Activated CD4-positive, alpha-beta T cell treated with anti-CD3 and anti-CD28 coated beads for 36 hours (primary cell): ENCODE measurements at places on chromosomes 7 and 10. TPM values are rescaled to one million over a fixed set of nuclear protein-coding genes. Genes with fewer than 3 reads are reported as not detected.
A peak's percentile ranks its signal among the peaks of the same experiment; 100 is the strongest.

OR2A5 gene
- not detected for total RNA-seq

OPN1SW gene
- not detected for total RNA-seq

DNA sequence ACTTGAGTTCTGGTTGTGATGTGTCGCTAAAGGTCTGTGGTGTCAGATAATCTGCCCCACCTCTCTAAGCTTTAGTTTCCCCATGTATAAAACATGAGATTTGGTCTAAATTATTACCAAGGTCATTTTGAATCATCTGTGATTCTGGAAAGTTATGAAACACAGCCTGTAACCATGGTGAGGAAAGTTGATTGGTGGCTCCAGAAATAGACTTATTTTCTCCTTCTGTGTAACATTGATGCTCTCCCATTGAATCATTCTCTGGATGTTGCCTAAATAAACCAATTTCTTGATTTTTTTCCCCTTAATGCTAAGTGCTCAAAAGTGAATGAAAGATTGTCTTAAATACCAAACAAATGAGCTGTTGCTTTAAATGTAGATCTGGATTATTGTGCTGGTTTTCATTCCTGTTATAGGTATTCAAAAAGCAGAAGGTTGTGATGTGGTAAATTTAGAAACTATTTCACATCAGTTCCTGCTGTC is 30.0 kb upstream of the PCGF5 start:
- H3K36me3 ChIP-seq, result peaks cover 15% of the 10 kb centered on the region
- no peak overlapping the region for H3K4me3 ChIP-seq
- DNase-seq, result no peak
- peaks cover 77% of the 10 kb centered on the region for H3K4me1 ChIP-seq
- no peaks in the 10 kb centered on the region for H3K27me3 ChIP-seq

DNA sequence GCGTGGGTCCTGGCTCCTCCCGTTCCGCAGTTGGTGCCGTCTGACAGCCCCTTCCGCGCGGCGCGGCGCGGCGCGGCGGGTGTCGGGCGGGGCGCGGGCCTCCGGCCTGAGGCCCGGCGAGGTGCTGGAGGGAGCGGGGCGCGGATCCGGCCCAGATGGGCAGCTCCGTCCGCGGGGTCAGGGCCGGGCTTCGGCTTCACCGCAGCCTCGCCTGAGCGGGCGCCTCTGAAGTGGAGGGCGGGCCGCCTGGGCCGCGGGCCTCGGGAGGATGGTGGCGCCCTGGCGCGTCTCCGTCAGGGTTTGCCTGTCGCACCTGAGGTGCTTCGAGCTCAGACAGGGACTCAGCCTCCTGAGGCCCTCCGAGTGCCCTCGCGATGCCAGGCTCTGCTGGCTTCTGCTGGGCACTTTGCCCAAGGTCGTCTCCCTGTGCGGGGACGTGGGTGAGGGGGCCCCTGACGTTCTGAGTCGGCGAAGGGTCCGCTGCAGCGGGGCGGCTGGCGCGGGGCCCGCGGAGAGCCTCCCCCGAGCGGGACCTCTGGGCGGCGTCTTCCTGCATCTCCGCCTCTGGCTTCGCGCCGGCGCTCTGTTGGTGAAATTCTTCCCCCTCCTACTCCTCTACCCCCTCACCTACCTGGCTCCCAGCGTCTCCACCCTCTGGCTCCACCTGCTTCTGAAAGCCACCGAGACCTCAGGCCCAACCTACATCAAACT is 473 bp downstream of the ADCK2 start:
- H3K27me3 ChIP-seq, result no peaks in the 10 kb centered on the region
- H3K36me3 ChIP-seq, result peaks cover 22% of the 10 kb centered on the region
- H3K27ac ChIP-seq, result peak overlapping the region; percentile 87
- peak overlapping the region; percentile 85 for H3K4me3 ChIP-seq
- H3K4me1 ChIP-seq, result peaks cover 35% of the 10 kb centered on the region
